ENCODE measurements at places on chromosomes 2 and 18.

DNA sequence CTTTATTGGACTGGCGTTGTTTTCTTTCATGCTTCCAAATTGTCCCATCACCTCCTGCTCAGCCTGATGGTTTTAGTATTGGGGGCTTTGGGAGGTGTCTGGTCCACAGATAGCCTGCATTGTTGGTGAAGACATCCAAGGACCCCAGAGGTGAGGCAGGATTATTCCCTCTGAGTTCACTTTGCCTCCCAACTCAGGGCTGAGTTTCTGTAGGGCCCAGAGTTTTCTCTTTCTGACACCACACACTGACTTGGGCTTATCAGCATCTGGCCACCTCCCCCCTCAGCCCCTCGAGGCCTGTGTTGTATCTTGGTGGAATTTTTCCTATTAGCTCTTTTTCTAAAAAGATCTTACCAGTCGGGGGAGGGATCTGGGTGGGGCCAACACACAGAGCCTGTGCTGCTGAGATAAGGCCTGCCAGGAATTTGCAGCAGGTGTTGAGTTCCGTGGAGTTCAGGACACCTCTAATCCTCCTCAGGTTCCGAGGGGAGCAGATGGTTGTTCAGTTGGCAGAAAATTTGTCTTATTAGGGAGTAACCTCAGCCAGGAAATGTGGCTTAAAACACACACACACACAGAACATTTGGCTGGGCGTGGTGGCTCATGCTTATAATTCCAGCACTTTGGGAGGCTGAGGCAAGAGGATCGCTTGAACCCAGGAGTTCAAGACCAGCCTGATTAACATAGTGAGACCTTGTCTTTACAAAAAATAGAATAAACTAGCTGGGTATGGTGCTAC is 7.3 kb downstream of the EMILIN2 start:
- no peak for DNase-seq

DNA sequence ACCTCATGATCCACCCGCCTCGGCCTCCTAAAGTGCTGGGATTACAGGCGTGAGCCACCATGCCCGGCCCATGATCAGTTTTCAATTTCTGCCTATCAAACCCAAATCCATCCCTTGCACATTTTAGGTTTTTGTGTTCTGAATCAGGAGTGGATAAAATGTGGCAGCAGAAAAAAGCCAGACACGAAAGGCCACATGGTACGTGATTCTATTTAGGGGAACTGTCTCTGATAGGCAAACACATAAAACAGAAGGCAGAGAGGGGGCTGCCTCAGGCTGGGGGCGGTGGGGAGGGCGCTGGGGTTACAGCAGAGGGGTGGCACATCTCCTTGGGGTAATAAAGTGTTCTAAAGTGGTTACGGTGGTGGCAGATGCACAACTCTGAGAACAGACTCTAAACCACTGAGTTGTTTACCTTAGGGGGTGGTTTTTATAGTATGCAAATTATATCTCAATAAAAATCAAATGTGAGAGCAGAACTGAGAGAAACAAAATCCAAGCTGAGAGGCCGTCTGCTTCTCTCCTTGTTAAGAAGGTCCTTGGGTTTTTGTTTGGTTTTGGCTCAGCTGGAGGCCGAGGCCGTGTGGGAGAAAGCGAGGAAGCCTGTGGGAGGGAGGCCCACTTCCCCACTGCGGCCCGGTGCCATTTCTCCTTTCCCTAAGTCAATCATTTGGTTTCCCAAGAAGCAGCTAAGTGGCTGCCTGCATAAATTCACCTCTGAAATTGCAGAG is 78.0 kb downstream of the SOWAHC start:
- peak; percentile 25 for DNase-seq

GRCh38 chr2:42566837-42567321 is 1.6 kb upstream of the MTA3 start:
- no peak for DNase-seq

- no peak for DNase-seq
Measured at GRCh38 chr2:127104881-127105655, 1.9 kb downstream of the BIN1 start.

DNA sequence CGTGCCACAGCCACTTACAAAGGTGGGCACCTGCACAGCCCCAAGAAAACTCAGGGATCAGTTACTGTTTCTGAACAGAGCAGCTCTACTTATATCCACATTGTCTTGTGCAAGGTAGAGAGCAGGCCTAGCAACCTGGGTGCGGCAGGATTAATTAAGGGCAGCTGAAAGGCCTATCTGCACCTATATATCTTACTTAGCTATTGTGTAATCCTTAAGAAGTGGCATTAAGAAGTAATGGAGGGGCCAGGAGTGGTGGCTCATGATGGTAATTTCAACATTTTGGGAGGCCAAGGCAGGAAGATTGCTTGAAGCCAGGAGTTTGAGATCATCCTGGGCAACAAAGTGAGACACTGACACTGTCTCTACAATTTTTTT is 12.8 kb upstream of the ARL5A start:
- no peak for DNase-seq

DNA sequence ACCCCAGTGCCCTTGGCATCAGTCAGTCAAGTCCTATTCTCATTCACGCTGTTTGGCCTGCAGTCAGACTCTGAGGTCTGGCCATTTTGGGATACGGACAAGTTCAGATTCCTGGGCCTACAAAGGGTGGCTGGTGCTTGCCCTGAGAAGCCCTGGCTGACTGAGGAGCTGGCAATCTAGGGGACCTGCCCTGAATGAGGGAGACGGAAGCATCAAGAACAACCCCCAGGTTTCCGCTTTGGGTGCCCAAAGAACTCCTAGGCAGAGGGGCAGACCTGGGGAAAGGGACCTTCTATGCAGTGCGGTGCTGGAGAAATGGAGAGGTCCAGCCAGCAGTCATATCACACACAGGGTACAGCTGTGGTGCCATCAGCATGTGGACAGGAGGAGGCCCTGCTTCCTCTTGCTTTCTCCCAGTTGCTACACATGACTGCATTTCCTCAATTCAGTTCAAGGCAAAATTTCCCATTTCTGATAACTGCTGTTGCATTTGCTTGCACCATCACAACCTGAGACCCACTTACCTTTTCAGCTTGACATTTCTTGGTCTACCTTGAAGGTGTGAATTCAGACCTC is 70.9 kb upstream of the LGALSL start:
- no peak for DNase-seq

DNA sequence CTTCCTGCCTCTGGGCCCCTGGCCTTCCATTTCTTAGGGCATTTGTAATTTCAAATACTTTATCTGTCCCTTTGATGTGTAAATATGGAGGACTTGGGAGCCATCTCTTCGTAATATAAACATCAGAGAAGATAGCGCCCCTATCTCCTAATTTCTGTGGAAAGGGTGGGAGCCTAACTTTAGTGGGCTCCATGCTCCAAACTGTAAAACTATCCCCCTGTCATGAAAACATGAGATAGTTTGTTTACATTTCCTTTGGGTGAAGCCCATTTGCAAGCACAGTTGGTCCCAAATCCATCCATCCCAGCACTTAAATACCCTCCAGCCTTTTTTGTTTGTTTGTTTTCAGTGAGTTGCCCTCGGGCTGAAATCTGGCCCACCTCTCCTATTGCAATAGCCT is 782.6 kb upstream of the FSHR start:
- DNase-seq = no peak

DNA sequence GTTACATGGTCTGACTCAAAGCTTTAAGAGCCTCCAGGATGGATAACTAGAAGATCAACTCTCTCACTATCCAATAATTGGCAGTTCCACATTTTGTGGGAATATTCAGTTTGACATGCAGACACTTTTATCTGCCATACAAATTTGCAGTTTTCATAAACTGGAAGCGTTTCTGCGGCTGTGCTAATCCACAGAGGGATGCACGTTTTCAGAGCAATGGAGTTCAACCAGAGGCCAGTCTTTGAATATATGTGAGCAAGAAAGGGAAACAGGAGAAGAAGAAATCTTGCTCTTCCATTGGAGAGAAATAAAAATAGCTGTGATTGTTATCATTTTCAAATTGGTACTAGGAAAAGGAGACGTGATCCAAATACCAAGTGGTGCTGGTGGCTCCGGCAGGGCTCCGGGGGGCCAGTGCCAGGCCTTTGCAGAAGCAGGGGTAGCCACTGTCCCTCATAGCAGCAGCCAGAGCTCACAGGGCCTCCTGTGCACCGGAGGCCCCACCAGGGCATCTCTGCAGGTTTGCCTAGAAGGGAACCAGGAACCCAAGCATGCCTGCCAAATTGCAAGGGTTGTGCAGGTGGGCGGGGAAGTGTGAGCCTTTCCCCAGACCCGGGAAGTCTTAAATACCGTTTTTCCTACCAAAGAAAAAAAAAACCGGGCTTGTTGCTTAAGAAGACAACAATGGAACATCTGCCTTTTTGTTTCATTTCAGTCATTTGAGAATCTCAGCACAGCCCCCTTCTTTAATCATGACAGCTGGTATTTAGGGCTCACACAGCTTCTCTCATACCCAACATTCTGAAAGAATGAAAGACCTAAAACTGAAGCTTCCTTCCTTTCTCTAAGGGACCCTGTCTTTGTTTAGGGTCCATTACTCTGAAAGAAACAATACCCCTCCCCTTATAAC is 791.1 kb upstream of the SOX11 start:
- DNase-seq = no peak

- no peak for DNase-seq
Measured at GRCh38 chr2:12043131-12043530, 296.7 kb downstream of the LPIN1 start.

- DNase-seq = no peak
Measured at GRCh38 chr2:173979751-173980351, 14.7 kb upstream of the SP3 start.

GRCh38 chr2:55384786-55385185 is 34.9 kb downstream of the CCDC88A start:
- no peak for DNase-seq

DNA sequence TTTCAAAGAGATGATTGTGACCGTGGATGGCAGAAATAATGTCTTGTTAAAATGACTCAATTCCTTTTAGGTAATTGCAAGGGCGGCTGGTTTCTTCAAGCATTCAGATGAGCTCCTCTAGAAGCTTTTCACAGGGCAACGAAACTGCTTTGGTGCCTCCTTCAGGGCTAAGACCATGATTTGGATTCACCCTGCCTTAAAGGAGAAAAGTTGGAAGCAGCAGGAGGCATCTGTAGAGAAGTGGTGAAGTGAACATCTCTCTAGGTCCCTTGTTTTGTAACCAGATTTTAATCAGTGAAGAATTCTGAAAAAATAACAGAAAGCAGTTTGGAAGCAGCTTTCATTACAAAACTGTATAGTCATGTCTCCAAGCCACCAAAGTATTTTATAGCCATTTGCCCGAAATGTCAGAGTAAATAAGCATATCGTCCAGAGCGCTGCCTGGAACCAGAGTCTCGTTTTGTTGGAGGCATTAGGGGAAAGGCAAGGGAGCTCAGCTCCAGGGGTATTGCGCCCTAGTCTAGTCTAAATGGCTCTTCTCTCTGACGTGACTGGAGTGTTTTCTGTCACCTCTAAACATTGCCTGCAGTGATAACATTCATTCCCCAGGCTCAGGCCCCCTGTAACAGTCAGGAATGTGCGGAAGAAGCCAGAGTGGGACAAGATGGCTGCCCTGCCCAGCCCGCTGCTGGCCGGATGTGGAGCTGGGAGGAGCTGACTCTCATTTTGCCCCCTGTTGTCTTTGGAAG is 57.8 kb upstream of the ITGB6 start:
- no peak for DNase-seq

GRCh38 chr2:241680827-241681599 is 5.6 kb downstream of the DTYMK start:
- DNase-seq = no peak

DNA sequence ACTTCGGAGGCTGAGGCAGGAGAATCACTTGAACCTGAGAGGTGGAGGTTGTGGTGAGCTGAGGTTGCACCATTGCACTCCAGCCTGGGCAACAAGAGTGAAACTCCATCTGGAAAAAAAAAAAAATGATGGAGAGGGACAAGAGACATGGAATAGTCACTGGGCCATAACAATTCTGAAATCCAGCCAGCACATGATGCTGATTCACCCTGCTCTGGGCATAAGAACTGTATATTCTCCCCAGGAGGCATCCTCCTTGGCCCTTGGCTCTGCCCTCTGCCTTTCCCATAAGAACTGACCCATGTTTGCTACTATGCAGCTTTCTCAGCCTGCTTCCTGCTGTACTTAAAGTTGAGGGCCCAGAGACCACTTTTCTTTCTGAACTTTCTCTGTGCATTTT is 297.7 kb downstream of the GBX2 start:
- DNase-seq = no peak

GRCh38 chr18:31977270-31977872 is 34.4 kb upstream of the TRAPPC8 start:
- peak; percentile 66 for DNase-seq

GRCh38 chr2:203080447-203081045 is 65.9 kb downstream of the NBEAL1 start:
- no peak for DNase-seq

GRCh38 chr2:164061129-164061746 is 325.4 kb upstream of the FIGN start:
- peak; percentile 47 for DNase-seq

GRCh38 chr2:213537579-213537978 is 253.3 kb downstream of the SPAG16 start:
- DNase-seq = no peak

- DNase-seq = no peak
Measured at GRCh38 chr2:60309941-60310660, 243.4 kb downstream of the BCL11A start.

GRCh38 chr2:68290901-68291300 is 28.8 kb downstream of the CNRIP1 start:
- no peak for DNase-seq

DNA sequence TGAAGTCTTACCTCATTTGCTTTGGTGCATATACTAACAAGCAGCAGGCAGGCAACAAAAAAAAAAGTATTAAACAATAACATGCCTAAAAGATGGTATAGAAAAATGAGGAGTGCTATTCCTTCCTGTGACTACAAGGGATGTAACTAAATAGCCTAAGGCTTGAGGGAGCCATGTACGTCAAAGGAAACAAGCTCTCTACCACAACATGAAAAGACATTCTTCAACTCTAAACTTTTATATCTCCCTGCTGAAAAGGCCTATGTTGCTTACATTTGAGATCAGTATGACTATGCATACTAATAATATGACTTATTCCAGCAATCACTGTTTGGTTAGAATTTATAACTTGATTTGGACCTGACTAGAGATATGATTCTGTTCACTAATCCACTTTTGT is 347.9 kb downstream of the ADCYAP1 start:
- no peak for DNase-seq

- no peak for DNase-seq
Measured at GRCh38 chr2:62340994-62341484, 145.1 kb downstream of the B3GNT2 start.

GRCh38 chr2:112050316-112050715 is 4.8 kb upstream of the TMEM87B start:
- DNase-seq = no peak

- DNase-seq = no peak
Measured at GRCh38 chr2:12918835-12919445, 202.2 kb downstream of the TRIB2 start.

GRCh38 chr2:33443274-33443829 is 33.1 kb upstream of the RASGRP3 start:
- DNase-seq = no peak

GRCh38 chr2:1309507-1309906 is 103.8 kb upstream of the TPO start:
- DNase-seq = no peak

All from HEK293T (cell line).